ENCODE measurements at places on chromosomes 2 and 18. TPM values are rescaled to one million over a fixed set of nuclear protein-coding genes. Genes with fewer than 3 reads are reported as not detected.

The PCARE gene
- total RNA-seq: 2.2 TPM

The SPATA3 gene
- total RNA-seq: not detected

The AGAP1 gene
- total RNA-seq: 20.0 TPM

The RGPD4 gene
- total RNA-seq: not detected

The UXS1 gene
- total RNA-seq: 46.5 TPM

The NT5C1B gene
- total RNA-seq: not detected

The PAX3 gene
- not detected for total RNA-seq

The EFR3B gene
- 2.7 TPM for total RNA-seq

The RTKN gene
- total RNA-seq: 66.1 TPM

The POTEC gene
- not detected for total RNA-seq

The PLGLB1 gene
- 4.4 TPM for total RNA-seq

The C2orf15 gene
- total RNA-seq: 10.0 TPM

The SP140L gene
- 4.0 TPM for total RNA-seq

The CNDP1 gene
- not detected for total RNA-seq

The SLC23A3 gene
- 1.4 TPM for total RNA-seq

The FAP gene
- total RNA-seq: 44.5 TPM

The TTN gene
- total RNA-seq: 10.1 TPM

The COBLL1 gene
- total RNA-seq: 146 TPM

The ADGRF3 gene
- 0.40 TPM for total RNA-seq

The SFTPB gene
- total RNA-seq: 13.0 TPM

The ZNF513 gene
- total RNA-seq: 16.0 TPM

The FN1 gene
- total RNA-seq: 2,129 TPM

The AKAIN1 gene
- total RNA-seq: not detected

The GPR39 gene
- 14.5 TPM for total RNA-seq

The CAVIN2 gene
- 4.8 TPM for total RNA-seq

The POTEJ gene
- 0.76 TPM for total RNA-seq

The OXER1 gene
- total RNA-seq: 5.1 TPM

The RUFY4 gene
- total RNA-seq: 0.10 TPM

The MFSD2B gene
- total RNA-seq: not detected

The ARHGAP15 gene
- total RNA-seq: 0.17 TPM

The FOXI3 gene
- total RNA-seq: not detected

The DNPEP gene
- 72.0 TPM for total RNA-seq

The ELAC1 gene
- 5.7 TPM for total RNA-seq

The AGXT gene
- 90.8 TPM for total RNA-seq

The SERPINB3 gene
- 0.17 TPM for total RNA-seq

The ANKRD62 gene
- not detected for total RNA-seq

The HS1BP3 gene
- 26.8 TPM for total RNA-seq

The GALNT3 gene
- 49.9 TPM for total RNA-seq

The GNAL gene
- total RNA-seq: 7.1 TPM

The NTSR2 gene
- not detected for total RNA-seq

The NRP2 gene
- total RNA-seq: 60.2 TPM

The SANBR gene
- total RNA-seq: 5.8 TPM

The IL37 gene
- total RNA-seq: not detected

The HOXD13 gene
- total RNA-seq: 33.9 TPM

The PHOSPHO2 gene
- total RNA-seq: 8.1 TPM

The KRTCAP3 gene
- 19.3 TPM for total RNA-seq

The RIT2 gene
- not detected for total RNA-seq
